ENCODE measurements at places on chromosomes 12 and 14.

GRCh38 chr12:83527810-83528209, 841.1 kb downstream of the TMTC2 start:
- DNase-seq: no peak

- DNase-seq: no peak
Measured at GRCh38 chr12:92145481-92145730, 240 bp downstream of the BTG1 start.

DNA sequence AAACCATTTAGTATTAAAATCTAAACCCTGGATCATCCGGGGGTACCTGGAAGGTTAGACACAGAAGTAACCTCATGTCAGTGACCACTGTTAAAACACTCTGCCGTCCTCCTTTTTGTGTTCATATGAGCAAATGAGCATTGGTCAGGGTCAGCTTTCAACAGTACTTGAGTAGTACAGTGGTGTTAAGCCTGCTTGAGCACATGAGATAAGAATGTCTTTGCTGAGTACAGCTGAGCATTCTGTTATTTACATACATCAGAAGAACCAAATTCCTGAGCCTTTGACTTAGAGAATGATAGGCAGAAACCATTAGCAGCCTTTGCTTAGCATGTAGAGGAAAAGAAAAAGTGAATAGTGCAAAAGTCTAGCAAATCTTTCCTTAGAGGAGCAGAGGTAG, 38.6 kb upstream of the LRTM2 start:
- no peak for DNase-seq

DNA sequence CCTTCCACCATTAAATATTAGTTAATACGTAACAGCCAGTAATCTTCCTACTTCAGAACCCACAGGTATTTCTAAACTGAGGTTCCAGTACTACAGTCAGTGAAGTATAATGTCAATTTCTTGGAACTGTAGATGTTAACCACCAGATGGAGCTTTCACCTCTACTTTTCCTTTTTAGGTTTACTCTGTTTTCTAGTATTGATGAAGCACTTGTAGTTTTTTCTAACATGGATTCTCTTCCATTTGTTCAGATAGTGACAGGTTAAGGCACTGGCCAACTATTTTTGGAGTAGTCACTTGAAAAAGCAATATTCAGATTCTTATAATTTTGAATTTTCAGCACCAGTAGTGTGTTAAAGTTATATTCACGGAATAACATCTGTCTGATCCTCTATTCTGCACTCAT, 4.6 kb upstream of the SEC23A start:
- DNase-seq: peak; percentile 52

DNA sequence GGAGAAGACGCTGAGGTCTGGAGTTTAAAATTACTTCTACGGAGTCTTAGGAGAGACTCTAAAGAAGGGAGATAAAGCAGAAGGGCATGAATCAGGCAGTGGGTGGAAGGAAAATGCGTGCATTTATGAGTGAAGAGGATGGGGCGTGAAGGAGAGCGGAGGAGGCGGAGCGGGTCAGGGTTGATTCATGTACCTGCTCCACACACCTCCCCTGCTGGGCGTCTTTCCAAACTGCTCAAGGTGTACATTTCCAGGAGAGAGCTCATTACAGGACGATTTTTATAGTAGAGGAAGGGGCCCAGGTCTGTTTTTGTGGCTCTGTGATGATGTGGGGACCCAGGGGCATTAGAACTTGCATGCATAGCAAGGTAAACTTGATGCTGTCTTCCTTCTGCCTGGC, 65.0 kb upstream of the ASPG start:
- no peak for DNase-seq

DNA sequence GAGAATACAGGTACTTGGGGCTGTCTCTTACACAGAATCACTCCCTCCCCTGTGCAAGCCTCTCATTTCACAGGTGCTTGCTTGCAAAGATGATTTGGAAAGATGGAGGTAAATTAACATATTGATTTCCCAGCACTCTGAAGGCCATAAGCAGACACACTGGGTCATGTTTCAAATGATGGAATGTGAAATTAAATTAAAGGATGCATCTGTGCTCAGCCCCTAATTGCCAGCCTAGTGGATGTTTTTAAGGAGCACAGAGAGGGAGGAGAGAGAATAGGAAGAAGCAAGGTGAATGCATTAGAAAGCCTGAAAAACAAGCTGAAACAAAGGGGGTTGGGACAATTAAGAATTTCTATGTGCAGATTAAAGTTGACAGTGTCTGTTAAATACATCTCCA, 96.1 kb upstream of the GRIP1 start:
- DNase-seq: no peak

- no peak for DNase-seq
Measured at GRCh38 chr14:67405771-67406170, 6.2 kb downstream of the PLEK2 start.

- DNase-seq: no peak
Measured at GRCh38 chr12:116977465-116978380, 67.0 kb downstream of the FBXW8 start.

- no peak for DNase-seq
Measured at GRCh38 chr12:65951697-65952096, 127.4 kb downstream of the HMGA2 start.

- DNase-seq: no peak
Measured at GRCh38 chr12:11765817-11766794, 116.6 kb downstream of the ETV6 start.

DNA sequence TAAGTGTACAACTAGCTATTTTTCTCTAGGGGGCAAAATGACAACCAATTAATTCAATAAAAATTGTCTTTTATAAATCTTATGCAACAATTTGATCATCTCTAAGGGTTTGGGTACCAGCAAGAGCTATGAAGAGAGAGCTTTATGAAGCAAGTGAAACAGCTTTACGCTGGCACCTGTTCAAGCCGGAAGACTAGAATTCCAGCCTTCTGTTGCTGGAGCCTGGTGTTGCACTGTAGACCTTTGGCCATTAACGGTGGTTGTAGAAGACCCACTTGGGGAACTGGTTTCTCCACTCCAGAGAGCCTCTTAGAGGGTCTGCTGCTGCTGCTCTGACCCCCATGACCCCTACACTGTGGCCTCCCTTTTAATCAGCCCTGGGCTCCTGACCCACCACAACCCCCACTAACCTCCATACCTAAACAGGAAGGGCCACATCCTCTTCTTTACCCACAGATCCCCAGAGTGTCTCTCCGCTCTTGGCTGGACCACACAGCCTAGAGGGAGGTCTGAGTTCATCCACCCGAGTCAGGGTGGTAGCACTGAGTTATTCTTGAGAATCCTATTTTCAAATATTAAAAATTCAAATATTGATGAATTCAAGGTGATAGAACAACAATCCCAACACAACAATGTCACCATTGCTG, 54.6 kb upstream of the STON2 start:
- DNase-seq: no peak

DNA sequence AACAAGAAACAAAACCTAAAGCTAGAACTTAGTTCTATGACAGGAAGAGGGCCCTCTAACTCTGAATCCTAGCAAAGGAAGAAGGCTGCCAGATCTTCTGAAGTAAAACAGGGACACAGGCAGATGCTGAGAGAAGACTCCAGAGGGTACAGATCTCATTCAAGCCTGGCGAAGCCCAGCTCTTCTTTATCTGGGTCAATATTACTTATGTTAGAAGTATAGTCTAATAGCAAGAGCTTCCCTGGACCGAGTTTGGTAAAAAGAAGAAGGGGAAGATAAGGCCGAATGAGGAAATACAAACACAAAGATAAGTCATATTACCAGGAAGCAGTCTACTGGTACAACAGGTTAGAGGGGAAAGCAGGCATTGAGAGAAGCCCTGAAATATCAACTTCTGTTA, 79.9 kb upstream of the CCDC91 start:
- no peak for DNase-seq

DNA sequence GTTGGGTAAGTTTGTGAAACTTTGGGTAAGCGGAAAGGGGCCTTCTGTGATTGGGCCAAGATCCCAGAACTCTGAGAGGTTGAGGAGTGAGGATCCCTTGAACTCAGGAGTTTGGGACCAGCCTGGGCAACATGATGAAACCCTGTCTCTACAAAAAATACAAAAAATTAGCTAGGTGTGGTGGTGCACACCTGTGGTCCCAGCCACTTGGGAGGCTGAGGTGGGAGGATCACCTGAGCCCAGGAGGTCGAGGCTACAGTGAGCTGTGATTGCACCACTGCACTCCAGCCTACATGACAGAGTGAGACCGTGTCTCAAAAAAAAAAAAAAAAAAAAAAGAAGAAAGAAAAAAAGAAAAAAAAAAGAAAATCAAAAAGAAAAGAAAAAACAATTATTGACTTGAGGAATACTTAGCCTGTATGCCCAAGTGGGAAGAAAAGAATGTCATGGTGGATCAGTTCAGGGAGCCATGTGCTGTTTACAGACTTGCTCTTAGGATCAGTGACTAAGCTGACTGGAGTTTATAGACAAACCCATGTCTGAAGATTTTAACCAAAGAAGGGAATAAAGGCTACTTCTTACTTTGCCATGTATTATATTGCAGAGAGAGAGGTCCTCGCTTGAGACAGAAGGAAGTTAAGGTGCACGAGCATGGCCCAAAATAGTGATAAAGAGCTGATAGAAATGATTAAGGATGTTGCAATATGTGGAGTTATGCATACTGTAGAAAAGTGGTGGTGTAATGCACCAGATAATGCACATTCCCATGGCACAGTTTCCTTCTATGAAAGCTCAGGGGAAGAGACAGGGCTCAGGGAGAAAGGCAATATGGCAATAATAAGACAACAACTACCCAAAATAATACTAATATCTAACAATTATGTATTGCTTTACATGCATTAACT, 881 bp downstream of the HSD17B6 start:
- DNase-seq: no peak

GRCh38 chr14:73988065-73988464, 31.0 kb downstream of the ENTPD5 start:
- no peak for DNase-seq

DNA sequence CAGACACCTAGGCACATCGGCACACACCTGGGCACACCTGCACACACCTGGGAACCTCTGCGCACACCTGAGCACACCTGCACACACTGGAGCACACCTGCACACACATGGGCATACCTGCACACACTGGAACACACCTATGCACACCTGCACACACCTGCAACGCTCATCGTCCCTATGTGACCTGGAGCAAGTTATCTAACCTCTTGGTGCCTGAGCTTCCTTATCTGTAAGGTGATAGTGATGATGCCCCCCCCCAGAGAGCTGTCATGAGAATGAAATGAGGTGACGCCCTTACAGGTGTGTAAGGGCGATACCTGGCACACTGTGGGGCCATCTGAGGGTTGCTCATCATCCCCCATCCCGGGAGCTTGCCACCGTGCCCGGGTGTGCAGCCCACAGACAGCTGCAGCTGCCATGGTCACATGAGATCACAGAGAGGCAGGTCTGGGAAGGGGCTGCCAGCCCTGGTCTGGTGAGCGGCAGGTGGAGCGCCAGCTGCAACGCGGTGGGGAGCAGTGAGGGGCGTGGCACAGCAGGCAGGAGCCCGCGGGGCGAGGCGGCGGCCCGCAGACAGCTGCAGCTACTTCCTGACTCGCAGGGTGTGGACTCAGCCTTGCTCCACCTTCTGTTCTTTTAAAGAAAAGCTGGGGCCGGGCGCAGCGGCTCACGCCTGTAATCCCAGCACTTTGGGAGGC, 59.9 kb upstream of the FBRSL1 start:
- DNase-seq: peak; percentile 92

- DNase-seq: no peak
Measured at GRCh38 chr14:22478247-22478646, 110.8 kb downstream of the DAD1 start.

GRCh38 chr14:64340560-64341196, 46.5 kb upstream of the ESR2 start:
- DNase-seq: no peak

- no peak for DNase-seq
Measured at GRCh38 chr14:67944605-67945004, 125.0 kb downstream of the RAD51B start.

DNA sequence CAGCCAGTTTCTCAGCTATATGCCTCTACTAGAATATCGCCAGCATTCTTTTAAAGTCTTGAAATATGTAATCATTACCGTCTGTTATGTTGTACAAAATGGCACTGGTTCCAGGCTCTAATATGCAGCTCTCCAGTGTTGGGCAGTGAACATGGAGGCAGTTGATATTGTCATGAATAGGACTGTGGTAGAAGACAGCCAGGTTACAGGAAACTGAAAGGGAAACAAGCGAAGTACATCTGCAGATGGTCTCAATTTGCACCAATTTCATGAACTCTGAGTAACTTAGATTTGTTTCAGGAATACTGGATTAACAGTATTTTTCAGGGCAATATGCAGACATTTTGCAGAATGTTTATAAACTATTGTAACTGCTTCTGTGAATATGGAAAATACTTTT, 13.4 kb upstream of the KLHL42 start:
- DNase-seq: no peak

DNA sequence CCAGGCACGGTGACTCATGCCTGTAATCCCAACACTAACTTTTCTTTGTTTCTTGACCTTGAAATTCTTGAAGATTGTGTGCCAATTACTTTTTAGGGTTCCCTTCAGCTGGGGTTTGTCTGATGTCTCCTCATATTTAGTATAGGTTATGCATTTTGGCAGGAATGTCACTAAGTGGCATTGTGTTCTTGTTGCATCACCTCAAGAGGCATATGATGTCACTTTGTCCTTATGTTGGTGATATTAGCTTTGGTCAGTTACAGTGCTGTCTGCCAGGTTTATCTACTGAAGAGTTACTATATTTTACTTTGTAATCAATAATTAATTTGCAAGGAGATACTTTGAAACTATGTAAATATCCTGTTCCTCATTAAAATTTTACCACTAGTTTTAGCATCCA, 61.0 kb upstream of the BTG1 start:
- DNase-seq: no peak

DNA sequence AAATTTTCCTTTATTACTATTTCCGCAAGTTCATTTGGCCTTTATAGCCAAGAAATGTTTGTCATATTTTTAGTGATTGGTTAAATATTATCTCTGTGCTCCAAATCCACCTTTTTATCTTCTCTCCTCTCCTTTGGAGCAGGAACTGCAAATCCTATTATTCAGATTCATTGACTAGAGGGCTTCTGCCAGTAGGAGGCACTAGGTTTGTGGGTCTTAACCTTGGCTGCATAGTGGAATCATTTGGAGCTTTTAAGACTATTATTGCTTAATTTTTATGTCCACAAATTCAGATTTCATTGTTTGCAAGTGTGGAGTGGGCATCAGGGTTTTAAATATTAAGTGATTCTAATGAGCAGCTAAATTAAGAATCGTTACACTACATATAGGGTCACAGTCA, 75.3 kb upstream of the SYT10 start:
- DNase-seq: no peak

DNA sequence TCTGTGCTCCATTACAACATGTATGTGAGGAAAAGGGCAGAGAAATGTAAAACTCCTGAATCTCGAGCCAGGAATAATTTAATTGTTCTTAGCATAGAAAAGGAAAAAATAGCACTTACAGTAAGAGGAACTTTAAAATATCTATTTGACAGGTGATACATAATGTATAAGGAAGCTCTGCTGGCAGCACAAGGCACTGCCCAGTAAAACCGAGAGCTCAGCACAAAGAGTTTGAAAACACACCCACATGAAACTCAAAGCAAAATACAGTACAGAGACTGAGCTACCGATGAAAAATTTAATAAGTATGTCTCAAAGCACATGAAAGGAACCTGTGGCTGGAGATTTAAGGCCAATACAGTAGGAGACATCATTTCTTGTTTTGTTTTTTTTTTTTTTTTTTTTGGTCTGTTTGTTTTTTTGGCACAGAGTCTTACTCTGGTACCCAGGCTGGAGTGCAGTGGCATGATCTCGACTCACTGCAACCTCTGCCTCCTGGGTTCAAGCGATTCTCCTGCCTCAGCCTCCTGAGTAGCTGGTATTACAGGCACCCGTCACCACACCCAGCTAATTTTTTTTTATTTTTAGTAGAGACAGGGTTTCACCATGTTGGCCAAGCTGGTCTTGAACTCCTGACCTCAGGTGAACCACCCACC, 19.2 kb downstream of the CLIP1 start:
- no peak for DNase-seq

- DNase-seq: no peak
Measured at GRCh38 chr12:21429994-21430393, 7.5 kb upstream of the PYROXD1 start.

Measured in NCI-H1092 treated with DMSO at 0.1 percent for 48 hours (cell line).